Right forelimb (tissue), 1 donor: ENCODE measurements at places on chromosomes 2 and 18.

DNA sequence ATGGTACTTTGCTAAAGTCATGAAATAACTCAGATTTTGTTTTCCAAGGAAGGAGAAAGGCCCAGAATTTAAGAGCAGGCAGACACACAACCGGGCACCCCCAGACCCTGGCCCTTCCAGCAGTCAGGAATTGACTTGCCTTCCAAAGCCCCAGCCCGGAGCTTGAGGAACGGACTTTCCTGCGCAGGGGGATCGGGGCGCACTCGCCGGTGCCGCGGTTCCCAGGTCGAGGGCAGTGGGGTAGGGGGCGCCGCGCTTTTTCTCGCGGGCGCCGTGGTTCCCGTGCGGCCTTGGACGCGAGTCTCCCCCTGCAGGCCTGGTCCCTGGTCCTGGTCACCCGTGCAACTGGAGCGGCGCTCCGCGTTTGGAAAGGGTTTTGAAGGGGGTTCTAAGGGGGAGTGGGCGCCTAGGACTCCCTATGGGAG is 1.2 kb downstream of the ZNF236 start:
- DNase-seq: peak; percentile 67

- DNase-seq: no peak
These were observed 12.8 kb downstream of the PSMD1 start for GRCh38 chr2:231069379-231070054.

- DNase-seq: no peak
These were observed 103.1 kb upstream of the THOC1 start for GRCh38 chr18:370751-371608.

DNA sequence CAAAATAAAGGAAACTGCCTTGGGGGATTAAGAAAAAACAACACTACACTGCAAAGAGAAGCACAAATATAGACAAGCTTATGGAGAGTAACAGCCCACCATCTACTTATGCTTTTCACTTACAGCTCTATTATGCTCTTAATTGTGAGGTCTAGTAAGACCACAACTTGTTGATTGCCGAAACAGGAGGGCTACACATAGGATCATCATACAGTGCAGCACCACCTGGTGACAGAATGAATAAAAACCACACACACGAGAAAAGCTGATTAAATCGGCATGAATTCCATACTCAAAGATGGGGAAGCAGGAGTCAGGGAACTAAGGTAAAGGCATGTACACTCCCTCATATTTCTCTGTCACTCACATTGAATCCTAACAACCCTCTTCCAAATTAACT is 259.2 kb downstream of the IKZF2 start:
- no peak for DNase-seq

DNA sequence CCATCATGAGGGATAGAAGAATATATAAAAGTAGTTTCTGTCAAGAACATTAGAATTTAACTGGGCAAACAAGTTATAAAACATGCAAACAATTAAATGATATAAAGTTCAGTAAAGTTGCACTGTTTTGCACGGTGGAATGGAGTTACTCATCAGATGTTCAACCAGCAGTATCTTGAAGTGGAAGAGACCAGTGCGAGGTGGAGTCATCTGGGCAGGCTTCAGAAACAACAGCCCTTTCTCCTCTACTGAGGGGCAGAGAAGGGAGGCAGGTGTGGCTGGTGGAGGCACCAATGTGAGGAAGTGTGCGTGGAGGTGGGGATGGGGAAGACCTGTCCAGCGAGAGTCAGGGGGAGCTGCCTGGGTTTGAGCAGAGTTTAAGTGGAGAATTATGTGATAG is 7.5 kb downstream of the EFR3B start:
- DNase-seq: no peak

DNA sequence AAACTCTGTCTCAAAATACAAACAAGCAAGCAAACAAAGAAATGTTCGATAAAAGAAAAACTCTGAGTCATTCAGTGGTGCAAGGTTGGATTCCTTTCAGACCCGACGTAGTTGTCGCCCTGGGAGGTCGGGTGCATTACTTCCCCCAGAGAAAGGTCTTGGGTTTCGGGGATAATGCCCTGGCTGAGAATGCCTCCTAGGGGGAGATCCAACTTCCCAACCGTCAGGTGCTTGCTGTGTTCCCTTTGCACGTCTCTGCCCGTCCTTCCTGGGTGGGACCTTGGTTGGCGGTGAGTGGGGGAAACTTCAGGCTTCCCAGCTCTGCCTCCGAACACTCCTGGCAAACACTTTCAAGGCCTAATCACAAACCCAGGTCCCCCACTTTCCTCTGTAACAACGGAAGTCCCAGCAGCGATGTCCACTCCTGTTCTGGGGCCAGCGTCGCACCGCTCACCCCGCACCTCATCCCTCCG is 609 bp downstream of the TPGS2 start:
- DNase-seq: peak; percentile 60

DNA sequence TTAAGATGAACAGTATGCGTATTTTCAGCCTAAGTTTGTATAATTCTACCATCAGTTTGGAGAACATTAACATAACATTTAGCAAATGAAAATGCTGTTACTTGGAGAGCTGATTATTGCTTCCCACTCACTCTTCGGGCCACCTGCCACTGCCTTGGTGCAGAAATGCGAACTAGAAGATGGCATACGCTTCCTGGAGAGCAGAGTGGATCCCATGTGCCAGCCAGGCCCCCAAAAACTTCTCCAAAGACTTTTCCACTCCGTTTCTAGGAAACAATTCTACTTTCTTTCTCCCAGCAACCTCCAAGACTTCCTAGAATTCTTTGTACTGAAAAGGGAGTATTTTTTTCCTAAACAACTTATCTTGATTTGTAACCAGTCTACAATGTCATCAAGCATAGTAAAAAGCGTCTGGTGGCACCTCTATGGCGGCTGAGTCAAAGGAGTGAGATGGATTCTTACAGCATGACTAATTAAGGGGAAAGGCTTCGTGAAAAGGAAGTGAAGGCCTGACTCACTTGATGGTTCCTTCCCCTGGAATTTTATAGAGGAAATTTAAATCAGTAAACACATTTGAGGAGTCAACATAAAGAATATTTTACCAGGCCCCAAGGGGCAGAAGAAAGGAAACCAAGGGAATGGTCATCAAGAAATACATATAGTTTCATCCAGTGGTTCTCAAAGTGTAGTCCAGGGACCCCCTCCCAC is 36.6 kb downstream of the FEZ2 start:
- no peak for DNase-seq

DNA sequence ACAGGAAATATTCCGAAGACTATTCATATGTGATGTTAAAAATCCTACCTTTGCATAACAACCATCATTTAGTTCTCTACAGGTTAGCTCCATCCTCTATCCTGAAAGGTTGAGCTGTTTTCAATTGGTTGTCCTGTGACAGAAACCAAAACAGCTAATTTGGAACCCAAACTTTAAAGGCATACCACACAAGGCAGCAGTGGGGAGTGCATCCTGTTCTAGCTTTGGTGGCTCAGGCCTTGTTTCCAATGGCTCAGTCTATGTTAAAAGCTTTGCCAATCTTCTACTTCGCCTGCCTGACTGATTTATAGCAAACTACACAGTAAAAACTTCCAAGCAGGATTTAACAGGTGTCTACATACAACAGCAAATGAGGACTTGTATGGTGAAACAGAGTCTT is 3.2 kb downstream of the CD226 start:
- no peak for DNase-seq

DNA sequence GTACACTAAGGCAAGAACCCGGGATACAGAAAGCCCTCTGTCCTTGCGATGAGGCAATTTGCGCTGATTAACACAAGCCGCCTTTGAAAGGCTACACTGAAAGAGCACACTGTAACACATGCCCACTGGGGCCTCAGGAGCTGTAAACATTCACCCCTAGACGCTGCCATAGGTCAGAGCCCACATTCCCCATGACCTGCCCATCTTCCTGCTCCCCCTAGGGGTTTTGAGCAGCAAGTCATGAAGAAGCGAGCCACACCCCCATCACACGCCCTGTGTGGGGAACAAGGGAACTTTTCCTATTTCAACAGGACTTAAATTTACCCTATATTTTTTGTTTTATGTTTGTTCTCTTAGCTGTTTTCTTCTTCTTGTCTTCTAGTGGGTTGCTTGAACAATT is 47.8 kb upstream of the SLC4A10 start:
- DNase-seq: no peak
